ENCODE measurements at places on chromosomes 16 and 17.

DNA sequence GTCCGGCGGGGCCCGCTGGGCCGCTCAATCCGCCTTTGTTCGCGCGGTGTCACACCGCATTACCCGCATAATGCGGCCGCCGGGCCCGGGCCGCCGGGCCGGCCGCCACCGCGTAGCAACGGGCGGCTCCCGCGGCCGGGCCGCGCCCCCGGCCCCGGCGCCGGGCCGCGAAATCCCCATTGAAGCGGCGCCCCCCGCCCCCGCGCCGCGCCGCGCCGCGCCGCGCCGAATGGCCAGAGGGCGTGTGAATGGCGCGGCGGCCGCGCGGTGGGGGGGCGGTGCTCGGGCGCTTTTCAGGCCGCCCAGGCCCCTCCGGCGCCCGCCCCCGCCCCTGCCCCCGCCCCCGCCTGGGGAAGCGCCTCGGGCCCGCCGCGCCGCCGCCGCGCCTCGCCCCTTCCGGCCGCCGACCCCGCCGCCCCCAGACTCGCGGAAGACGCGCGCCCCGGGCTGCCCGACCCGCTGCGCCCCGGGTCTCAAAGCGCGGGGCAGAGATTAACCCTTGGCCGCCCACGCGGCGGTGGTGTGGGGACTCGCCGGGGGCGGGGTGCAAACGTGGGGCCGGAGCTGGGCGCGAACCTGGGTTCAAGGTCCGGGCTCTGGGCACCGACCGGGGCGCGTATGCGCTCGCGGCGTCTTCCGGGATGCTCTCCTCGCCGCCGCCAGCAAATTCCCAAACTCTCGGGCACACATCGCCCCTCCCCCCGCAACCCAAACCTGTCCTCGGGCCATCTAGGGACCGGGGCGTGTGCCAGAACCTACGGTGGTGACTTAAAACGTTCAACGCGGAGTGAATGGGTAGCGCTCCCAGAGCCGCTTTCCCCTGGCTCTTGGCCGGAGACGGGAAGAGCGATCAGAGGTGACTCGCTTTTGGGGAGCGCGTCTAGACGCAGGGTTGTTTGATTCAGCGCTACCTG is 46.7 kb downstream of the WNT3 start:
- no peak for DNase-seq

DNA sequence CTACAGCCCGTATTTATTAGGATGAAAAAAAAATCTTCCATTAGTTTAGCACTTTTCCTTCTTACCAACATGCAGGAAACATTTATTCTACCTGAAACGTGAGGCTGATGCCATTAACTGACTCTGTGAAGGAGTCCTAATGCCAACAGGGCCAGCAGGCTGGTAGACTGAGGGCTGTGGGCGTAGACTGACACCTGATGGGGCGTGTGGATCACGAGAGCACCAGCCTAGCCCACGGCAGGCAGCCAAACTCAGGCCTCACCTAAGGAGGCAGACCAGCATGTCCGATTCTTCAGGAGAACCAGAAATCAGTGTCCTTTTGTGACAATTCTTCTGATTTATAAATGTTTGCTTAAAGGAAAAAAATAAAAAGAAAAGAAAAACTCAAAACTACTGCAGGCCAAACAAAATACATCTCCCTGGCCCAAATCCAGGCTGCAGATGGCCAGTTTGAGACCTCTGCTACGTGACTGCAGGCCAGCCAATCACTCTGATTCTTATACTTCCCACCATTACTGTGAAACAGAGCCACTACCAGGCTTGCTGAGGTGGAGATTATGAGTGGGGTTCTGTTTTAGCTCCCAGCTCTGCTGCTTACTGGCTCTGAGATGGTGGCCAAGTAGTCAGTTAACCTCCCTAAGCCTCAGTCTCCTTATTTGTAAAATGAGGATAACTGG is 66.5 kb downstream of the GNAO1 start:
- DNase-seq, result no peak

DNA sequence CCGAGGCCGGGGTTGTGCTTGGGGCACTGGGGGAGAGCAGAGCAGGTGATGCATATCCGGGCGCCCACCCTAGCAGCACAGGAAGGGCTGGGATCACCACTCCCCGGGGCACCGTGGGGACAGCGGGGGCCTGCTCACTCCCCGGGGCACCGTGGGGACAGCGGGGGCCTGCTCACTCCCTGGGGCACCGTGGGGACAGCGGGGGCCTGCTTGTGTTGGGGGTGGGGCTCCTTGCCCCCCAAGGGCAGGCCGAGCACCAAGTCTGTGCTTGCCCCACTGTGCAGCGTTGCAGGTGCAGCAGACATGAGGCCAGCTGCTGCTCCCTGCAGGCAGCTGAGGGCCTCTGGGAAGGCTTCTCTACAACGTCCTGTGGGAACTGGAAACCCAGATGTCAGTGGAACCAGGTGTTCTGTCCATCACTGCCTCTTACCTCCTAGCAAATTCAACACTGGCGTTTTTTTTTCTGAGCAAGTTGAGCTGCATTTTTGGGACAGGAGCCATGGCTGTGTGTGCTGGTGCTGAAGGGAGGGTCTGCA is 25.0 kb upstream of the ZNF750 start:
- no peak for DNase-seq

- DNase-seq, result no peak
These were observed 574 bp downstream of the MPP3 start for GRCh38 chr17:43832168-43832975.

- DNase-seq, result no peak
These were observed 25.6 kb downstream of the UNK start for GRCh38 chr17:75810216-75810615.

DNA sequence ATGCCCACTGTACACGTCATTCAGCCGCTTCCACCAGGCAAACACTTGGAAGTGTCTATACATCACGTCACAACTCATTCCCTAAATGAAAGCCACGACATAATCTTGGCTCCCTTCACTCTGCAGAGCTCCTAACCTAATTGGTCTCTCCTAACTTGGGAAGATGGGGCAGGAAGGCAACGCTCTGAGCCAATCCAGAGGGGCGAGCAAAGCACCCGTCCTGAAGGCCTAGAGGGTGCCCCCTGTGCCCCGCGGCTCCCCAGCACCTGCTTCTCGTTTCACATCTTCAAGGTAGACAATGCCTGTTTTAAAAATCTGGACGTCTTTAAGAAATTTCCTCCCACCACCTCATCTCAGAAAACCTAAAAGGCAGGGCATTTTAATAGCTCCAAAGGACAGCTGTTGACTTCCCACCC is 1.0 kb downstream of the CSNK2A2 start:
- no peak for DNase-seq

DNA sequence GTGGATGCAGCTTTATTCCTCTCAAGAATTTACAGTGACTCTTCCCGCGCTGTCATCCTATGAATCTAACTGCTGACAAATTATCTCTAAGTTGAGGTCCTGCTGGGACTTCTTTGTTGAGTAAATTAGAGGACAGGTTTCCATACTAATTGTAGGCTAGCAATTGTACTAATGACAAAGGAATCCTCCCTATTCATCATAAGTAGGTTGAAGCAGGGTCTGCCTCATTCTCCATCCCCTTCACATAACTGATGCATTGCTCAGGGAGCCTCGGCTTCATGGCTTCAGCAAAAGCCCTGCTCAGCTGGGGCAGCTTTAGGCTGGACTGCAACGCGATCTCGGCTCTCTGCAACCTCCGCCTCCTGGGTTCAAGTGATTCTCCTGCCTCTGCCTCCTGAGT is 83.1 kb upstream of the IRX6 start:
- no peak for DNase-seq

- no peak for DNase-seq
These were observed 24.6 kb downstream of the LLGL2 start for GRCh38 chr17:75550139-75550465.

DNA sequence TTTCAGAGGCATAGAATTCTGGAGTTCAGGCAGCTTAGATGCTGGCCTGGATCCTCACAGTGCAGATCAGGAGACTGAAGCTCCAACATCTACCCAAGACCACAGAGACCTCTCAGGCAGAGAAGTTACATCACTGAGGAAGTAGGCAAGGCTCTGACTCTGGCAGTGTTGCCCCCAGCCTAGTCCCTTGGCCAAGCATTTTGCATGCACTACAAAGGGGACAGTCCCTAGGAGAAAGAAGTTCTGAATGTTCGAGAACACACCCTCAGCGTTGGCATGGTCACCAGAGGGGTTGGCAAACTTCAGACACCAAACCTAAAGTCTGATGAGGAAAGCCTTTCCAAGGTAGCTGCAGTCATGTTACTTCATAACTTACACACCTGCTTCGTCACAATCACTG is 2.5 kb downstream of the RANBP10 start:
- DNase-seq, result no peak

GRCh38 chr17:35051183-35051578 is 12.3 kb downstream of the RFFL start:
- DNase-seq, result peak; percentile 20

- no peak for DNase-seq
These were observed 167.4 kb downstream of the PITPNC1 start for GRCh38 chr17:67544364-67544955.

DNA sequence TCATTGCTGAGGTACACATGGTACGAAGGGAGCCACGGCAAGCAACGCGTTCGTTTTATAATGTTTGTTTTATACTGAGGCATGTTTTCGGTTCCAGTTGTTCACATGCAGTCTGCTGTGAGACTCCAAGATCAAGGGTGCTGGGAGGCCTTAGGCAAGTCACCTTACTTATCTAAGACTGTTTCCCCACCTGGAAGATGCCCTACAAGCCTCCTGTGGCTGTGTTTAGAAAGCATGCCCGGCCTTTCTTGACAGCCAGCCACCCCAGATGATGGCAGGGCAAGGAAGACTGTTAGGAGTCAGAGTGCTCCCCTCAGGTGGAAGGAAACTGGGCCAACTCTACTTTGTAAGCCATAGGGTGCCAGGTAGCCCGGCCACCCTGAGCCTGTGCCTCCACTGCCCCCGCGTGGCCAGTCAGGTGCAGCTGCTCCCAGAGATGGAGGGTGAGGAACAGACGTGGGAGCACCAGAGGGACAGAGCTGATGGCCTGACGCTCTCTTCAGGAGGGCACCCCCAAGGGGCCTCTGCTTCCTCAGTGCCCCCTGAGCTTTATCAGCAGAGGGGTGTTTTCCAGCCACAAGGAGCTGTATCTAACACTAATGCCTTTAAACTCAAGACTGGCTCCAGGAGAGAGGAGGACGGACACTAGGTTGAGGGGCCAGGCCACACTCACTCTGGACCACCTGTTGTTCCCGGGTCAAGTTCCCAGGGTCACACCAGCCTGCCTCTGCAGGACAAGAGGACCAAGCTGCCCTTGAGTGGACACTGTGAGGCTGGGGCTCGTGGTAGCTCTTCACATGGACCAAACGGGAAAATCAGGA is 5.4 kb downstream of the NAT9 start:
- DNase-seq, result peak; percentile 56

GRCh38 chr16:30342751-30343490 is 12.2 kb downstream of the CD2BP2 start:
- DNase-seq, result no peak

GRCh38 chr16:54144572-54144947 is 142.0 kb downstream of the IRX3 start:
- no peak for DNase-seq

DNA sequence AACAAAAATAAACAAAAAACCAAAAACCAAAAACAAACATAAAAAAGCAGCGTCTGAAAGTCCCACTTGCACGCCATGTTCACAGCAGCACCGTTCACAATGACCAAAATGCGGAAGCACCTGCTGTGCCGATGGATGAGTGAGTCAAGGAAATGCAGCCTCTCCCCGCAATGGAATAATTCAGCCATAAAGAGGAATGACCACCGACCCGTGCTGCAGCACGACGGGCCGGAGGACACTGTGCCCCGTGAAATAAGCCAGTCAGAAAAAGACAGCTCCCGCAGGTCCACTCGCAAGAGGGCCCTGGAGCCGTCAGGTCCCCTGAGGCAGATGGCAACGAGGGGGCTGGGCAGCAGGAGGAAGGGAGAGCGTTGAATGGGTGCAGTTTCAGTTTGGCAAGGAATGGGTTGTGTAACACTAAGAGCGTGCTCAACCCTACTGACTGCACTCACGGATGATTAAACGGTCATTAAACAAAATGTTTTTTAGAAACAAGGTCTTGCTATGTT is 5.1 kb downstream of the CLCN7 start:
- no peak for DNase-seq

- DNase-seq, result no peak
These were observed 189.8 kb downstream of the USP22 start for GRCh38 chr17:20852990-20853370.

DNA sequence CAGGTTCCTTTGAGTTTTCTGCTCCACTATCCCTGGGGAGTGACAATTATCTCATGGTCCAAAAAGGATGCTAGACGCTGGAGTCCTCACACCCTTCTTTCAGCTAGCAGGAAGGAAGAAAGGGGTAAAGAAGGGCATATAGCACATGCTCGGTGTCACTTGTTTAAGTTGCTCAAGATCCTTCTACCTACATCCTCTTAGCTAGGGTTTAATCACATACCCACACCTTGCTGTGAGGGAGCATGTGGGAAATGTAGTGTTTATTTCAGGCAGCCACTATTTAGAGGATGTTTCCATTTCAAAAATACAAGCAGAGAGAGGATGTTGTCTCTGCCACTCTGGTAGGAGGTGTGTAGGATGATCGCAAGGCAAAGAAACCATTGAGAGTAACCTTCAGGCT is 4.5 kb downstream of the PRKCB start:
- no peak for DNase-seq

- no peak for DNase-seq
These were observed 9.3 kb downstream of the ARRB2 start for GRCh38 chr17:4719684-4720221.

- no peak for DNase-seq
These were observed 37.3 kb downstream of the PIEZO1 start for GRCh38 chr16:88747588-88748301.

DNA sequence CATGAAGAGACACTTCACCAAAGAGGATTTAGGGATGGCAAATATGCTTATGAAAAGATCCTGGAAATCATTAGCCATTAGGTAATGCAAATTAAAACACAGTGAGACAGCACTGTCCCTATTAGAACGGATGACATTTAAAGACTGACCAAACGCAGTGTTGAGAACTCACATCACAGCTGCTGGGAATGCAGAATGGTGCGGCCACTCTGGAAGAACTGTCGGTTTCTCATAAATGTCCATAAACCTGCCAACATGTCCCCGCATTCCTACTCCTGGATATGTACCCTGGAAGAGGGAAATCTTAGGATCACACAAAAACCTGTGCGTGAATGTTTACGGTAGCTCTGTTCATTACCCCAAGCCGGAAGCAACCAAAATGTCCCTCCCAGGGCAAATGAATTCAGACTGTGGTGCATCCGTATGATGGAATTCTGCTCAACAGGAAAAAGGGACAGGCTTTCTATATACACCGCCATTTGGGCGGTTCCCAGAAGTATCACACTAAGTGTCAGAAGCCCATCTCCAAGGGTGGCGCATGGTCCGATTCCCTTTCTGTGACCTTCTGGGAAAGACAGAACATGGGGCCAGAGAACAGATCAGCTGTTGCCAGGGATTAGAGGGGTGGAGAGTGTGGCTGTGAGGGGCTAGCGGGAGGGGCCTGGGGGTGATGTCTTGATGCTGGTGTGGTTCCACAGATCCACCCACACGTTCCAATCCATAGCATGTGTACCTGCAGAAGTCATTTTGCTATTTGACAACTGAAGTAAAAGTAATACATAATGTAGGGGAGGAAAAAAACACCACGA is 197.2 kb upstream of the CHMP6 start:
- DNase-seq, result no peak

- DNase-seq, result no peak
These were observed 6.7 kb upstream of the TMEM88 start for GRCh38 chr17:7848131-7848579.

GRCh38 chr16:85422196-85422631 is 190.9 kb upstream of the GSE1 start:
- no peak for DNase-seq
